ENCODE measurements at places on chromosomes 3 and 15. TPM values are rescaled to one million over a fixed set of nuclear protein-coding genes. Genes with fewer than 3 reads are reported as not detected.

DNA sequence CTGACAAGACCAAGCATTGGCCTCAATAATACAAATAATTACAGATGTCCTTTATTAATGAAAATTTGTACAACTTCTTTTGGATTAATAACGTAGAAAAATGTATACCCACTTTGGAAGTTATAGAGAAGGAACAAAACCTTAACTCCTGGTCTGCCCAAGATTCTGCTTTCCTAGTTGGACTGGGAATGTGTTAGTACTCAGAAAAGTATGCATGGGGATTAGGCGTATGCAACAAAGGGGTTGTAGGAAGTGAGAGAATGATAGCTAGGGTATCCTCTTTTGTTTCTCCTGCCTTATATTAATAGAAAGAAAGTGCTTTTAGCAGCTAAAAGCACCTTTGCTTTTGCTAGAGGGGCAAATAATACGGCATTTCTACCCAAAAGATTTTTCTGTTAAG is 116.2 kb upstream of the LRRFIP2 start:
- H3K27ac ChIP-seq, result no peak overlapping the region
- DNase-seq, result no peak
- H3K4me3 ChIP-seq, result no peak overlapping the region
- peaks cover 12% of the 10 kb centered on the region for H3K36me3 ChIP-seq
- H3K4me1 ChIP-seq, result no peaks in the 10 kb centered on the region

Gene KY
- 0.43 TPM for total RNA-seq

- no peak for DNase-seq
- H3K4me1 ChIP-seq, result peaks cover 18% of the 10 kb centered on the region
- H3K27ac ChIP-seq, result no peak overlapping the region
- no peaks in the 10 kb centered on the region for H3K36me3 ChIP-seq
Measured at GRCh38 chr3:177882124-177882648, 654.0 kb upstream of the KCNMB2 start.

Gene EIF5A2
- total RNA-seq, result 28.6 TPM

DNA sequence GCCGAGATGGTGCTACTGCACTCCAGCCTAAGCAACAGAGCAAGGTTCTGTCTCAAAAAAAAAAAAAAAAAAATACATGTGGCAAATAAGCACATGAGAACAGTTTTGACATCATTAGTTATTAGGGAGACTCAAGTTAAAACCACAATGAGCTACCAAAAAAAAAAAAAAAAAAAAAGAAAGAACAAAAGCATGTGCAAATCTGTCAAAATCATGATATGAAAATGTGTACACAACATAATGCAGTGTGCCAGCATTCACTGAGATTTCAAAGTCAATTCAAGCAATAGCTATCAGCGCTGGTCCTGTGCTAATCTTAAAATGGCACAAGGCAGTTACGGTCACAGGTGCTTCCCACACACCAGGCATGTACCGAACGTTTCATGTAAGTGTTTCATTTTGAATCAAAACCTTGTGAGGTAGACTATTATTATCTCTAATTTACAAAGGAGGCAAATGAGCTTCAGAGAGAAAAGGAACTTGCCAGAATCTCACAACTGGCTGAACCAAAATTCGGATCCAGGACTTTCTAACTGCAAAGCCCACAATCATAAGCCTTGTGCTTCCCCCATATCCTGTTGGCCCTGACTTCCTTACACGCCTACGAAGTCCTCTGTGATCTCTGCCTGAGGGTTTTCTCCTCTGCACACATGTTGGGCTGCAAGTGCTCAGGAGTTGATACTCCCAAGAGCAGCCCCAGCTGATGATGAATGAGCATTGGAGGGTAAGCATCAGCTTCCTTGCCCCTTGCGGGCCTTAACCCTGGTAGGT is 200.1 kb upstream of the PROK2 start:
- no peaks in the 10 kb centered on the region for H3K36me3 ChIP-seq
- DNase-seq, result no peak
- no peak overlapping the region for H3K27ac ChIP-seq

DNA sequence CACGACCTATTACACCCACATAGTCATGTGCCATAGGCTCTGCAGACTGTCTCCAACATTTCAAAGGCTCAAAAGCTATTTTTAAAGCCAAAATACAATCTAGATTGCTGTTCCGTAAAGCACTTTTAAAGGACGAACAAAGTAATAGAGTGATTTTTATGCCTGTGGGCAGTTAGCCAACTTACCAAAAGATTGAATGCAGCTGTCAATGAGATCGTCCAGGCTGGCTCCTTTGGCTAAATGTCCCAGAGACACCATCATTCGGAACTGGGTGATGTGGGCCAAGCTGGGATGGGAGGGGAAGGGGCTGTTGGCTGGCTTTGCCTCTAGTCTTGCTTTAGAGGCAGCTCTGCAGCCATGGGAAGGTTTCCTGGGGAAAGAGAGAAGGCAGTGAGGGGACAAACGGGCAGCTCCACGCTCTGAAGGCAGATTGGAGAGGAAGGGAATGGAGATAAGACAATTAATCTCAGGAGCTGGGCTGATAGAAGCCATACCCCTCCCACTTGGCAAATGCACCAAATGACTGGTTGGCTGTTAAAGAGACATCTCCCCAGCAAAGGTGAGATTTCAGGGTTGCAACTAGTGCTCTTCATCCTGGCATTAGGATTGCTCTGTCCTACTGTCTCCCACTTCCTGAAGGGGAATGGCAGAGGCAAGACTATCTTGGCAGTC is 4.8 kb downstream of the RASGRP1 start:
- H3K27me3 ChIP-seq, result no peaks in the 10 kb centered on the region
- no peak overlapping the region for H3K27ac ChIP-seq
- DNase-seq, result no peak
- H3K4me3 ChIP-seq, result no peak overlapping the region

DNA sequence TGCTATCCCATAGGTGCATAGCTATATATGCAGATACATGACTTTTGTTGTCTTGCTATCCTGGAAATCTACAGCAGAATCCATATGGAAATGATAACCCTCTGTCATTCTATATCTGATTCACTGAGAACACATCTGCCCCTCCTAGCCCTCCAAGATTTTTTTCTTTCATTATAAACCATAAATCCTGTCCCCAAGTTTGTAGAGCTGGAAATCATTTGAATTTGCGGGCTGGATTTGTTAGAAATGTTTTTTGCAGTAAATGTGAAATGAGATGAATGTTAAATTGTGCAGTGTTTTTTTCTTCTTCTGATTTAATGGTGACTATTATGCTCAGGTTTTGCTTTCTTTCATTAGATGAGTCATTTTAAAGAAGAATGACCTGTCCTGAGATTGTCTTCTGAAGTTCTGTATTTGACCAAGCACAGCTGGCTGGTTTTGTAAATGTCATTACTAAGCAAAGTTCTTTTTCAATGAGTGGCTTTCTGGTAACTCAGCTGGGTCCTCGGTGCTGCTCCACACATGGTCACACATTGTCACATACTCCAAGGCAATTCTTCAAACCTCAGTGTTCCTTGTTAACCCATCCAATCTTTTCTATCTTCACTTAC is 25.3 kb upstream of the ABHD17C start:
- no peak for DNase-seq
- H3K4me1 ChIP-seq, result no peaks in the 10 kb centered on the region
- H3K4me3 ChIP-seq, result no peak overlapping the region

All from ascending aorta (tissue), 2 donors.